ENCODE measurements at places on chromosomes 6 and 20. TPM values are rescaled to one million over a fixed set of nuclear protein-coding genes. Genes with fewer than 3 reads are reported as not detected.

The ENPP5 gene
- 0.26 TPM for total RNA-seq

- DNase-seq: no peak
Measured at GRCh38 chr20:53052380-53052779, 80.2 kb downstream of the TSHZ2 start.

GRCh38 chr20:10716855-10717254 lies 43.1 kb upstream of the JAG1 start:
- DNase-seq: peak; percentile 22

DNA sequence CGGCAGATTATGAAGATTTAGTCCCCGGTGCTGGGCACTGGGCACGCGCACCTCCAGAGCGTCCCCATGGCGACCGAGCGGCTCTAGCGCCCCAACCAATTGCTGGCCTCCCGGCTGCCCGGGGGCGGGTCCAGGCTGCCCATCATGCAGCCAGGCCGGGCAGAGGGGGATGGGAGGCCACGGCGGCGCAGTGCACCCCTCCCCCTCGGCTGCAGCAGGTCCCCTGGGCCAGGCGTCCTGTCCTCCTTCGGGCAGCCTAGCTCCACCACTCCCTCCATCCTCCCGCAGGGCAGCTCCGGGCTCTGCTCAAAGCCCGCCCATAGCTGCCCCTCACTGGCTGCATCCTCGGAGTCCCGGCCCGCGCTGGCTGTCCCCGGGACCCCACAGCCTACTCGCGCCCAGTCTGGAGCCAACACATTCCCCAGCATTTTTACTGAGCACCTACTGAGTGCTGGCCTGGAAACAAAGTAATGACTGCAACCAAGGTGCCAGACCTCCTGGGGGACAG lies 99.4 kb downstream of the ASXL1 start:
- peak; percentile 22 for DNase-seq

DNA sequence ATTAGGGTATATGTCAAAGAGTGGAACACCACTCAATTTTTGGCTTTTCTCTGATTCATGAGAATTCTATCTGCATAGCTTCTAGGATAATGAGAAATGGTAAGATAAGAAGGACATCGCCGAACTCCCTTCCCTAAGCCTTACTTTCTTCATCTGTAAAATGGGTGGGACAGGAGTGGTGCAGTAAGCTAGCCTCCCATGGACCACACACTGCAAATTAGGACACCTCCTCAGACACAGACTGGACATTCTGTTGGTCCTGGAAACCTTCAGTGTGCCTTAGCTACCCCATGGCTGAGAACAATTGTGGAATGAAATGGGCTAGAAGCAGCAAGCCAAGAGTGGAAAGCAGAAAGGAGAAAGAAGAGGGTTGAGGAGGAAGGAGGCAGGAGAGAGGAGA lies 89.6 kb downstream of the BMP7 start:
- DNase-seq: no peak
